ENCODE measurements at places on chromosomes 13 and 19. TPM values are rescaled to one million over a fixed set of nuclear protein-coding genes. Genes with fewer than 3 reads are reported as not detected.

GJB2 gene
- 5.5 TPM for polyA plus RNA-seq

CLEC4G gene
- polyA plus RNA-seq: 2.1 TPM

GPR12 gene
- 15.4 TPM for polyA plus RNA-seq

HRC gene
- polyA plus RNA-seq: 2.7 TPM

KLK2 gene
- 0.38 TPM for polyA plus RNA-seq

SNRPA gene
- 73.2 TPM for polyA plus RNA-seq

ZNF565 gene
- 9.7 TPM for polyA plus RNA-seq

A1BG gene
- 5.0 TPM for polyA plus RNA-seq

ZSCAN5C gene
- not detected for polyA plus RNA-seq

CPAMD8 gene
- polyA plus RNA-seq: 9.7 TPM

RASGRP4 gene
- 2.0 TPM for polyA plus RNA-seq

RSPH6A gene
- not detected for polyA plus RNA-seq

MAN2B1 gene
- polyA plus RNA-seq: 31.5 TPM

IFI30 gene
- polyA plus RNA-seq: 2.8 TPM

FPR1 gene
- polyA plus RNA-seq: 8.0 TPM

SMIM24 gene
- 2.8 TPM for polyA plus RNA-seq

ZNF208 gene
- polyA plus RNA-seq: 2.4 TPM

GGN gene
- 1.9 TPM for polyA plus RNA-seq

ZNF433 gene
- 7.7 TPM for polyA plus RNA-seq

ERICH4 gene
- not detected for polyA plus RNA-seq

CATSPERD gene
- polyA plus RNA-seq: 0.59 TPM

NLRP4 gene
- not detected for polyA plus RNA-seq

NLRP9 gene
- 0.08 TPM for polyA plus RNA-seq

ZNF471 gene
- polyA plus RNA-seq: 30.5 TPM

S1PR5 gene
- polyA plus RNA-seq: 1.1 TPM

PDE4C gene
- 1.1 TPM for polyA plus RNA-seq

KLF1 gene
- polyA plus RNA-seq: 0.57 TPM

C3 gene
- 104 TPM for polyA plus RNA-seq

CYP4F8 gene
- polyA plus RNA-seq: 0.08 TPM

WDFY2 gene
- polyA plus RNA-seq: 14.8 TPM

RAB20 gene
- 3.3 TPM for polyA plus RNA-seq

KDM4B gene
- polyA plus RNA-seq: 43.6 TPM

F10 gene
- polyA plus RNA-seq: 6.0 TPM

ZNF578 gene
- polyA plus RNA-seq: 5.4 TPM

ZNF763 gene
- polyA plus RNA-seq: 4.8 TPM

CYP4F3 gene
- polyA plus RNA-seq: 0.14 TPM

SELENOV gene
- 0.77 TPM for polyA plus RNA-seq

PGLYRP2 gene
- polyA plus RNA-seq: not detected

ZNF829 gene
- polyA plus RNA-seq: 6.5 TPM
